ENCODE measurements at places on chromosomes 2 and 18.

DNA sequence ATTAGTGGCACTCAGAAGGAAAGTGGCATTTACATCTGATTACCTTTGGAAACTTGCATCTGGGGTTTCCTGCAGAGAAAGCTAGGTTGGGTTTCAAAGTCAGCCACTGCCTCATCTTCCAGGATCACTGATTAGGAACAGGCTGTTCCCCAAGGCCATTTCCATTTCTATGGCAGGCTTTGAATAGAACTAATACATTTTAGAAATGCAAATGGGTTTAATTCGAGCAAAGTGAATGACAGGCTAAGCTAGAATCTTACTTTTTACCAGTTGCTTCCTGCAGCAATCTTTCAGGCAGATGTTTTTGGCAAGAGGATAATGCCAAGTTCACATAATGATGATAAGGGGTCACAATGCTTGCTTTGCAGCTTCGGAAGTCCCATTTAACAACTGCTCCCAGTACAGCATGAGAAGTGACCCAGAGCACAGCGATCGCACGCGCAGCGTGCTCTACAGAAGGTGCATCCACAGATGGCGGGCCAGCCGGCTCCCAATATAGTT lies 336.7 kb downstream of the LPIN1 start:
- DNase-seq: no peak

DNA sequence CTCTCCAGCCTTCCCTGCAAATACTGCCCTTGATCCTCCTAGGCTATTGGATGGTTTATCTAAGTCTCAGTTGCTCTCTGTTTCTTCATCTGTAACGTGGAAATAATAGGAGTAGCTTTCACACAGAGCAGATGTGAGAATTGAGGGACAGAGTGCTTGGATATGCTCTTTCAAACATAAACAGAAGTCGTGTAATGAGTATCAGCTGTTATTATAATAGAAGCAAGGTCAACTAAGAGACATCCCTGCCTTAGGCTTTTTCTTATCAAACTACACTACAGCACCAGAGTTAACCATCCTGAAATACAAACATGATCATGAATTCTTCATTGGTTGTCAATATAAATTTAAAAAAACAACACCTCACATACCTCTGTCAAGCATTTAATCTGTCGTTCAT lies 138.2 kb downstream of the DOK6 start:
- no peak for DNase-seq

- DNase-seq: no peak
These were observed 13.5 kb downstream of the SNED1 start for GRCh38 chr2:241011751-241012510.

DNA sequence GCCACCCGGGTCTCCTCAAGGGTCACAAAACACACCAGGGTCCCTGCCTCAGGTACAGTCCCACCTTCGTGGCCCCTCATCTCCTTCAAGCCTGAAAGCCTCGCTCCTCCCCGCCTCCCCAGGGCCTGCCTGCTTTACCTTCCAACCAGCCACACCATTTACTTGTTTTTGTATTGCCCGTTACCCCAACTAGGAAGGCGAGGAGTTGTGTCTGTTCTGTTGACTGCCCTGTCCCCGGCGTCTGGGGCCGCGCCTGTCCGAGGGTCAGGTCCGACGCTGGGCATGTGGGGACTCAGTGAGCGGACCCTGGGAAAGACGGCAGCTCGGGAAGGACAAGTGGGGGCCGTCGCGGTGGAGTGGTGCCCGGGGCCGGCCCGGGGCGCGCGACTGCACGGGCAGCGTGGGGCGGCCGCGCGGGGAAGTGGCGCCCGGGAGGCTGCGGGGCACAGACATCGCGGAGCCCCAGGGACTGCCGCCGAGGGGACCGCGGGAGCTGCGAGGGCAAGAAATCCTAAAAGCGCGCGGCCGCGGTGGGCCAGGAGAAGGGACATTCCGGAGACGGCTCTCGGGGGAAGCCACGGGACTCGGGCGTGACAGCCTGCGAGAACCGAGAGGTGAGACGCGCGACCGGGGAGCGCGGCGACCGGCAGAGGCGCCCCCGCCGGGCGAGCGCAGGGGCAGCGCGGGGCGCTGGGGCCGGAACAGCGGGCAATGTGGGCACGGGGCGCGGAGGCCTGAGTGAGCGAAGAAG lies 797 bp upstream of the GRHL1 start:
- DNase-seq: peak; percentile 21

DNA sequence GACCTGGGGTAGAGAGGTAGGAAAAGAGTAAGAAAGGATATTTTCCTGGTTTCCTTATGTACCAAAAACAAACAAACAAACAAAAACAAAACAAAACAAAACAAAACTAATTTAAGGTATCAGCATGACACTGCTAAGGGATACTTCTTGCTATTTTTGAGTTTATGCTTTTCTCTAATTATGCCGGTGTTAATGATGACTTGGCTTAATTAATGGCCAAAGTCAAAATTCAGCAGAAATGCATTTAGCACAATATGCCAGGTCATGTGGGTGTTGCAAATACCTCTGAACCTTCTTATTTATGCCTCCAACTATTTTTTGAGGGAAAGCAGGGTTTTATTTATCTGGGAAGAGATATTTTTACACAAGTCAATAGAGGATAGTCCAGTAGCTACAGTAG lies 3.2 kb upstream of the CHST9 start:
- no peak for DNase-seq

DNA sequence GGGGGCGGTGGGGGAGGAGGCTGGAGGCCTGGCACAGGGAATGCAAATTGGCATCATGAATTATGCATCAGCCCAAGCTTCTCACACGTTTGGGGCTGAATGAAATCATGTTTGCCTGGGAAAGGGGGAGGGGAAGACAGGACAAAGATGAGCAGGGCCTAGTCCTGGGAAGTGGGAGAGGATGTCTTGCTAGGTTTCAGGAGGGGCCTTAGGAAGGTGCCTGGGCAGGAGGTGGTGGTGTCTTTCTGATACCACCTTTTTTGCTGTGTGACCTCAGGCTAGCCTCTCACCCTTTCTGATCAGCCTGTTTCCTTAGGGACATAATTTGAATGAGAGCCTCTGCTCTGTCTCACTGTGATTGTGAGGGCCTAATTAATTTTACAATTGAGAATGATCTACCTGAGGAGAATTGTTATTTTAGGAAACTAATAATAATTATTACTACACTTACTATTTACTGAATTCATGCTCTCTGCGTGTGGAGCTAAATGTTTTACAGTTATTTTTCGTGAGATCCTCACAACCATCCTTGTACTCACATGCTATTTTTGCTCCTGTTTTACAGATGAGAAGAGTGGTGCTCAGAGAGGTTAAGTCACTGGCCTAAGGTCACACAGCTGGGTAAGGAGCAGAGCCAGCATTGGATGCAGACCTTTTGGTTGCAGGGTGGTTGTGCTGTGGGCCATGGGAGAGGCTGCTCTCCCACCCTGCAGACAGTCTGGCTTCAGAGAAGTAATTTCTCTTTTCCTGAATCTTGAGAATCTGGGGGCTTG lies 39.6 kb downstream of the INHBB start:
- DNase-seq: no peak

DNA sequence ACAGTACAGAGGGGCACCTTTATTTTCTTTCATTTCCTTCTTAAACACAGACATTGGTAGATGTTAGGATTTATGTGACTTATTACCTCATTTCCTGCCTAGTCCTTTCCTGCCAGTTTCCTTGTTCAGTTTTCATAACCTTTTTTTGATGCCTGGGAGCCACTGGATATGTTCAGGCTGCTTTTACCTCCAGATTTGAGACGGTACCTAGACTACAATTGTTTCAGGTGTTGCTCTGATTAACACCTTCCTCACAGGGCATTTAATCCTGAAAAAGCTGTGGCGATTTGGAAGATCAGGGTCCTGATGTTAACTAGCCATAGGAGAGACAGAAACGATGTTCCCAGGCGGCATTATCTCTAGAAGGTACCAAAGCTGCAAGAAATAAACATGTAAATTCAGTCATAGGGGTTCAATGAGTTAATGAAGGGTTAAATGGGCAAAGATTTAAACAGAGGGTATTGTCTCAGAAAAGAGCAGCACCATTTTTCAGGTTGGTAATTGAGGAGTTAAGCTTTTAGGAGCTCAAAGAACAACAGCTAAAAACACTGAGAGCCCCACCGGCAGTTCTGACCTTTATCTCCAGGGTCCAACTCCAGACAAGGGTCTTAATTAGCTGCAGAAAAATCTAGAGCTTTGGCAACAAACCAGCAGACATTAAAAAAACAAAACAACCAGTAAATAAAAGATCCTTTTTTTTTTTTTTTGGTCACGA lies 93.3 kb downstream of the HRH4 start:
- DNase-seq: no peak

DNA sequence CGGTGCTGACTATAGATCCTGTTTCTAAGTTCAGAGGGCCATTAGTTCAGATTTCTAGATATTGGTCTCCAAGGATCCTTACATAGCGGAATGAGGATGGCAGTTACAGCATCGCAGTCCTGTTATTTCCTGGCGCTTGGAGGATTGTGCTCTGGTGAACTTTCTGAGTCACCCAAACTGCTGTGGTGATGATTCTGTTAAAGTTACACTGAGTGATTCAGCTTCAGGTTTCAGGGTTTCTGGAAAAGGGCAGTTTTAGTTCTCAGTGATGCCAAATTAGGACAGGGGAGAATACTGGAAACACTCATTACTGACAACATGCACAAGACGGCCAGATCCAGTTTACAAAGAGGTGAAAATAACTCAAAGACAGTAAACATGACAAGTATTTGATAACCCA lies 52.1 kb upstream of the ANKRD62 start:
- DNase-seq: no peak

DNA sequence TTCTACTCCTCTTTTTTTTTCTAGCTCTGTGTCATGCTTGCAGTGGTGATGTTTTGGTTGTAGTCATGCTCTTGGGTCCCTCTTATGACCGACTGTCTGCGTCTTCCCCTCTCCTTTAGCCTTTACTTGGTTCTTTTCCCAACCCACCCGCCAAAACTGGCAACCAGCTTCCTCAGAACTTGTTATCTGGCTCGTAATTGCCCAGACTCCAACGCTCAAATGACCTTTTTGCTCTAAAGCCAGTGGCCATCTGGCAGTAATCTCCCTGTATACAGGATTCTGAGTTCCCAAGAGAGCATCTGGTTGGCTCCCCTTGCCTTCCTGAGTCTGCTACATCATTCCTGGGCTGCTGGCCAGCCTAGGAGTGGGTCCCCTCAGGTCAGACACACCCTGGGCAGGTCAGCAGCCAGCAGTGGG lies 147.2 kb downstream of the MGAT5 start:
- no peak for DNase-seq

- no peak for DNase-seq
These were observed 733 bp upstream of the CXCR2 start for GRCh38 chr2:218125095-218125494.

- no peak for DNase-seq
These were observed 2.4 kb upstream of the OTOS start for GRCh38 chr2:240142859-240143258.

DNA sequence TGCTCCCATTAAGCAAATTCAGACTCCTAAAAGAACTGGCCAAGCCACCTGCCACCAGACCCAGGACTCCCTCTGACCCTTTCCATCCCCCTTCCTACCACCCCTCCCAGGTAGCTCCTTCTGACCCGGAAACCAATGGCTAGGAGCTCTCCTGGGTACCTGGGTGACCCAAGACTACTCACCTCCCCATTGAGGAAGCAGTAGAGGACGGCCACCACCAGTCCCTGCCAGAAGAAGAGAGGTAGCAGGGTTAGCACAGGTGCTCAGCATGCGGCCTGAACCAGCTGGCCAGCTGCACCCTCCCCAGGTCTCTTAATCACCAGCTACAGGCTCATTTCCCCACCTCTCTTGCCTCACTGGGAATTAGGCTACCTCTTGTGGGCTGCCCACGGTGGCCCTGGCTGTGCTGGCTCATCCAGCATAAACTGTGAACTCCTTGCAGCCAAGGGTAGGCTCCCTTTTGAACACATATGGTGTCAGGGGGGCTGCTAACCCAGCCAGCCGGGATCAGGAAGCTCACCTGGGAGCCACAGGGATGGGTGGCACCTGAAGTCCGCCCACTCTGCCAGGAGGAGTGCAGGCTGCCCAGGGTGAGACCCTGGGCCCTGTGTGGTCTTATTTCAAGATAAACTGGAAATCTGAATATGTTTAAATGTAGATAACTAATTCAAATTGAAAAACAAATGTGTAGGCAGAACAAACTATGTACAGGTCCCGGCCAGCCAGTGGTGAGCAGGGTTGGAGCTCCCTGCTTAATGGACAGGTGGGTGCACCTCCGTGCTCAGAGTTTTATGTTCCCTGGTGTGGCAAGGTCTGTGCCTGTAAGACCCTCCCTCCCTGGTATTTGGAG lies 9.9 kb downstream of the TMEM37 start:
- no peak for DNase-seq

DNA sequence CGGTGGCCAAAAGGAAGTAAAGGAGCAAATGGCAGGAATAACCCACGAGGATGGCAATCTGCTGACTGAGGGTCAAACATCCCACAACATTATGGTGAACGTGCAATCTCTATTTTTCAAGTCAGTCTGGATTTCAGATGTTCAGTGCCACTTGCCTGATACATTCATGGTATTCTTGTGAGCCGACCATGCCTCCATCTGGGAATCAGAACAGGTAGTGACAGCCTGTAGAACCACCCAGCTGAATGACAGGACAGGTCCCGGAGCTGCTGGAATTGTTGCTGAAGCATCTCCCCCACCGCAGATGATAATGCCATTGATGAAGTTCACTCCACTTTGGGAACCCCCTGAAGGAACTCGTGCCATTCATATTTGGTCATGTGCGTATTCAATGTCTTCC lies 123.2 kb downstream of the CAPN13 start:
- no peak for DNase-seq

- DNase-seq: no peak
These were observed 72.1 kb downstream of the KLHL29 start for GRCh38 chr2:23456881-23457760.

- no peak for DNase-seq
These were observed 18.2 kb upstream of the RESP18 start for GRCh38 chr2:219350710-219351221.

- DNase-seq: no peak
These were observed 277.0 kb upstream of the ZEB2 start for GRCh38 chr2:144796936-144797335.

- no peak for DNase-seq
These were observed 47.7 kb downstream of the PRKCE start for GRCh38 chr2:45699032-45699658.

- DNase-seq: no peak
These were observed 297.1 kb upstream of the SESTD1 start for GRCh38 chr2:179561702-179562101.

DNA sequence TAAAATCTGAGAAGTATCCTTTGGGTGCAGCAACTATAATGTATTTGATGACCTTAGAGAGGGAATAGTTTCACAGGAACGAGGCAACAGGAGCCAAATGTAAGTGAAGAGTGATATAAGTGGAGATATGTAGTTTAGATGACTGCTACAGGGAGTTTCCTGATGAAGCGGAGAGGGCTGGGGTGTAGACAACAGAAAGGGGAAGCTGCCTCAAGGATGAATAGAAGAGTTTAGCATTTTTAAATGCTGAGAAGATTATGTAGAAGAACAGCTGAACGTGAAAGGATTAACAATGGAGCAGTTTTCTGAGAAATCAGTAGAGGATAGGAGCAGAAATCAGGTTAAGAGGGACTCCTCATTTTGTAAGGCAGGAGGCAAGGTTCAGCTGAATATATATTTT lies 133.3 kb downstream of the LCLAT1 start:
- DNase-seq: no peak

- DNase-seq: no peak
These were observed 87.9 kb downstream of the ZEB2 start for GRCh38 chr2:144431998-144432397.
